Muscle of leg (tissue), 16 donors: ENCODE measurements at places on chromosomes 11 and 22.

GRCh38 chr22:31750365-31751284, 693 bp upstream of the PRR14L start:
- no peak for DNase-seq

DNA sequence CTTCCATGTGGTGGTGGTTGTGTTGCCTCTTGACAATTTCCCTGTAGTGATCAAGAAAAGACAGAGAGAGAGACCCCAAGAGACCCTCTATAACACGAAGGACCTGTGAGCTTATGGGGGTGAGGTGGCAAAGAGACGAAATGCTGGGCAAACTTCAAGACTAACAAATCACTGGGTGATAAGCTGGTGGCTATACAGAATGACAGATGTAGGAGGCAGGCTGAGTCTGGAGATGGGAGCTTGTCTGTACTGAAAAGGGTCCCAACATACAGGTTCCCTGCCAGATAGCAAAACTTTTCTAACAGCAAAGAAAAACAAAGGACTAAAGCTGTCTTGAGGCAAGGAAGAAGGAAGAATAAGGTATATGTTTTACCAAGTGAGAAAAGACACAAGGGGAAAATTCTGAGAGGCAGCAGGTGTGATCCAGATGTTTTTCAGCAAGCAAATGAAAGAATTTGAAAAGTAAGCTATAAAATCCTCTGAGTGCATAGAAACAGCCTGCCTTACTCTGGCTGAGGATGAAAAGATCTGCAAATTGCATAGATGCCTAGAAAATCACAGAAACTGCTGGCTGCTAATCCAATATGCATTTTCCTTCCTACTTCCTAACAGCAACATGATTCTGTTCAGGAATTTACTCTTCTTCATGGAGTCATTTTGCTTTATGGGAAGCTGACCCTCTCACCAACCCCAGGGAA, 21.9 kb upstream of the LYVE1 start:
- DNase-seq: peak; percentile 67

DNA sequence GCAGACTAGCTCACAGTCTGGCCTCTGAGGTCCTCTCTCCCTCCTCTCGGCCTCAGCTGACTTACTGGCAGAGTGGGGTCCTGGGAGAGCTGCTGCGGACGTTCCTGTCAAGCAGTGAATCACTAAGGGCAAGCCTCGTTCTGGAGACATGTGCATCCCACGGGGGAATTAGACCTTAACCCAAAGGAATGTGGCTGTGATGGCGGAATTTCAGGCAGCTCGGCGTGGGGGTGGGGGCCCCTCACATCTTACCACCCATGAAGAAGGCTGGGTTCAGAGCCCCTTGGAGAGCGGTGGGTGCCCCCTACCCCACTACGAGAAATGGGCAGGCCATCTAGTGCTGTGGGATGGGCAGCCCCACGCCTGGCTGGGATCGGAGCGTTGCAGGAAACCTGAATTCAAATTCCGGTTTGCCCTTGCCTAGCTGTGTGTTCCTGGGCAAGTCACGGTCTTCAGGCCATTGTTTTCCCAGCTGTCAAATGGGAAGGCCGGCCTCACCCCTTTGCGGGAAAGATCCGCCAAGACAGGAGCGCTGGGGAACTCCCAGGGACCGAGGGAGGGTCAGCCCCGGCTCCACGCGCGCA, 554 bp downstream of the LRRC32 start:
- peak; percentile 56 for DNase-seq

DNA sequence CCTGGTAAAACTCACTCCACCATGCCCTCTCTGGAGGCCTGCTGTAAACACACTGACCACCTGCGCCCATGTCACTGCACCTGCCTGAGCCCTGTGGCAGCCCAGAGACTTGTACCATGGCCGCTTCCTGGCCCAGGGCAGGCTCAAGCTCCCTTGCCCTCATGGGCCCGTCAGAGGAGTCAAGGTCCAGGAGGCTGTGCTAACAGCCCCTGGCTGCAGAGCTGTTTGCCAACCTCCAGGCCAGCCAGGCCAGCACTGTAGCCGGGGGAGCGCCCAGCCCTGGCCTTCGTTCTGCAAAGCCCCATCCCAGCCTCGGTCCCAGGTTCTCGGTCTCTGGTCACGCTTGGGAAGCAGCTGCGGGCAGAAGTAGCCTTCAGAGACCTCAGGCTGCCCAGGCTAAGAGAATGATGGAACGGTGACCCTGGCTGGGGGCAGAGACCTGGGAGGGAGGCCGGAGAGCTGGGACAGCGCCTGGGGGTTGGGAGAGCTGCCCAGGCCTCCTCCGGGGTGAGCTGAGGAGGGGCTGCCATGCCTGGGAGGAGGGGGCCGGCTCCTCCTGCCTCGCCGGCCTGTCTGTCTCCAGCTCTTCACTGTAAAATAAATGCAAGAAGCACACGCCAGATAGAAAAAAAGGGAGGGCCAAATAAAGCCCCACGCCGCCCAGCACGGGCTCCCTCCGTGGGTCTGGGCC, 11.9 kb upstream of the TCF20 start:
- no peak for DNase-seq

GRCh38 chr11:118441770-118442275, 5.5 kb downstream of the KMT2A start:
- no peak for DNase-seq

GRCh38 chr11:96894587-96894986, 504.8 kb downstream of the JRKL start:
- DNase-seq: no peak

GRCh38 chr11:44275961-44276550, 33.9 kb downstream of the ALX4 start:
- no peak for DNase-seq

- DNase-seq: peak; percentile 26
Measured at GRCh38 chr22:36746375-36746970, 29.4 kb downstream of the IFT27 start.

GRCh38 chr11:117754030-117754429, 43.0 kb downstream of the DSCAML1 start:
- no peak for DNase-seq

GRCh38 chr11:36729825-36730224, 131.8 kb upstream of the RAG2 start:
- no peak for DNase-seq
